Brain (organoid and tissue), 16 donors: ENCODE measurements at places on chromosomes 7 and 10.
A peak's percentile ranks its signal among the peaks of the same experiment; 100 is the strongest.

DNA sequence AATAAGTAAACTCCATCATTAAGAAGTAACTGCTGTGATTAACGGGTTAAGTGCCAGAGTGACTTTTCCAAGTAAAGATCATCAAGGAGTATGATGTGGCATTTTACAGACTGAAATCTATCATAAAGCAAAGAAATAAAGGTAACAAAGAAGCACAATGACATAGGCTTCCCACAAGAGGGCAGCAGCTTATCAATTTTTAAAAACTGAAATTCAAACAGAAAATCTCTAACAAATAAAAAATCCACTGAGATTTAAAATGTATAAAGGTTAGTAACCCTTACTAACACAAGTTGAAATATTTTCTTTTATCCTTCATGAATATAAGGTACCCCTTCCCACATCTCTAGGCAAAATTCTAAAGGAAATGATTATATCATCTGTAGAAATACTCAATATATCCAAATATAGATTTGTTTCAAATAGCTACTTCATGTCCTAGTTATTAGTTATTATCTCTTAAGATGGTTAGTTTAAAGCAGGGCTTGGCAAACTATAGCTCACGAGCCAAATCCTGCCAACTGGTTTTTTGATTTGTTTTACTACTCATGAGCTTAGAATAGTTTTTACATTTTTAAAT is 29.2 kb downstream of the FAM3C start:
- DNase-seq: peak; percentile 69

DNA sequence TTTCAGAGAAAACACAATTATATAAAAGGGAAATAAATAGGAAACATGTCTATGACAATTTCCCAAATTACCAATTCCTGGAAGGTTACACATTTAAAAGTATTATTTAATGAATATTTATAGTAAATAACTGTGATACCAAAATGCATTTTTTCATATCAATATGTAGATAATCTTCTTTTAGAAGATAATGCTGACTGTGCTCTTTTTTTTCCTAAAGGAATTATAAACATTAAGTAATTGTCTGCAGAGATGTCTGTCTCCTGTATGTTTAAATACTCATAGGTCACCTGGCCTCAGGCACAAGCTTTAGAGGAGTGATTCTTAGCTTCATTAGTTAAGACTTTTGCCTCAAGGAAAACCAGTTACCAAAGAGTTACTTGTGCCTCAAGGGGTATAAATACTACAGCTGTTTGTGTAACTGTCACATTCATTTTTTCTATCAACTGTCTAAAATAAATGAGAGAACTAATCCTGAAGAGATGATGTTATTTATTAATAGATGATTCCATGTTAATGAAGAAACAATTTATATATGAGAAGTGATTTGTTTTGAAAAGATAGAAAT is 77.1 kb downstream of the DNAJC1 start:
- DNase-seq: no peak

DNA sequence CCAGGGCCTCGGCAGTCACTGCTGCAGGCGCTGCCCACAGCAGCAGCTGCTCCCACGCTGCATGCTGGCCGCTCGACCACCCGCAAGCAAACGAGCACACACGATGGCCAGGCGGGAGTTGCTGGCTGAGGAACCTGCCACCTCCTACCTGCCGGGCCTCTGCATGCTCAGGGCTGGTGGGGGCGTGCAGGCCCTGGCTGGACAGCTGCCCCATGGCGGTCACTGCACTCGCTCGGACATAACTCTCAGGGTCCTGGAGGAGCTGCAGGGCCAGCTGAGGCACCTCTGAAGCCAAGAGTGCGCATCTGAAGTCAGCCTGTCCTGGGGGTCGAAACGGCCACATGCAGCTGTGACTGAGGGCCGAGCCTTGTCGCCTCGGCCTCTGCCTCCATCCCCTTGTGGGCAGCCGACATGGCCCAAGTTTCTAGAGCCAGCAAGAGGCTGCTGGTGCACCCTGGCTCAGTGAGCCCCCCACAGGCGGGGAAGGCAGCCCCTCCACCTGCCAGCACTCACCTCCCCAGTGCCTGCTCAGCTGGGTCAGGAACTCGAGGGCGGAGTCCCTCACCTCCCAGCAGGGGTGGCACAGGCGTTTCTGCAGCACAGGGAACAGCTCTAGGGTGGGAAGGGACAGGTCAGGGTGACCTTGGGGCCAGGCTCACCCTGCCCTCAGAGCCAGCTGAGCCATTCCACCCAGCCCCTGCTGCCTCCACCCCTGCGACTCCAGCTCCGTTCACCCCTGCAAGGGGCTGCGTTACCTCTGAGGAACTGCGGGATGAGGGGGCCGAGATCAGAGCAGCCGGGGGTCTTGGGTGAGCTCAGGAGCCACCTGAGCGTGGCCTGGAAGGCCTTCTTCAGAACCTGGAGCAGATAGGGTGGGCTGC is 16.1 kb downstream of the BRAT1 start:
- no peak for DNase-seq

GRCh38 chr10:130196511-130197487 is 60.6 kb downstream of the GLRX3 start:
- no peak for DNase-seq

DNA sequence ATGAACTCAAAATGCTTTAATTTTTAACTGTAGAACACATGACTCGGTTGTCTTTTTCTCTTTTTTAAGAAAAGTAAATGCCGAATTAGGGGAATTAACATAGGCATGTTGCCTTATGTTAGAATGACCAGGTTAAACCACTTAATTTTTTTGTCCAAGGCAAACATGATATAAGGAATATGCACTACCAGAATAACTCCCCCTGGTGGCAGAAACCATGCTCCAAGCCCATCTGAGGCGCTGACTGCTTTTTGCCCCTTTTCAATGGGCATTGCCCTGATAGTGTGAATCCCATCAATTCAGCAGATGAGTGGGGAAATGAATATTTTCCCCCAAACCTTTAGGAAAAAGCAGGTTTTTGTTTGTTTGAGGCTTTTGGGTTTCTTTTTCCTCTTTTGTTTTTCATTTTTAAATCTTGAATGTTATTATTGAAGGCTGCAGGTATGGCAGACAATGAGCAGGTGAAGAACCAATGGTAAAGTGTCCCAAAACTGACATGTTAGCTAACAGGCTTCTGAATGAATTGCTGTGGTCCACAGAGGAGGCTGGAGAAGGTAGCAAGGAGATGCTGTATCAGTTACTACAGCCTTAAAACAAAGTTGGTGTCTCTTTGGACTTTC is 284.3 kb downstream of the SORCS3 start:
- peak; percentile 75 for DNase-seq

GRCh38 chr10:92208157-92208720 is 82.6 kb downstream of the CPEB3 start:
- DNase-seq: no peak

DNA sequence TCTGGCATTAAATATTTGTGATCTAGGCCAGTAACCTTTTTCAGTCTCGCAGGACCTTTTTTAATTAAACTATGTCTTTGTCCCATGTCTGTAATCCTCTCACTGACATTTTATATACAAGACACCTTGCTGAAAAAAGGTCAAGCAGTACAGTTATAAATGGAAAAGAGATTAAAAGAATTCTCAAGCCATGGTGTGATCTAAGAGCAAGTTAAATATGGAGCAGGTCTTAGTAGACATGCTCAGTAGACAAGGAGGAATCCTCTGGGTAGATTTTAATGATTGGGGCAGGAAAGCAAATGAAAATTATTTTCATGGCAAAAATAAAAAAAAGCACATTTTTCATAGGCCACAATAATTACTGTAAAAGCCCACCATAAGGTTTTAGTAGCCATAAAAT is 203.5 kb downstream of the PPP1R3A start:
- no peak for DNase-seq
